ENCODE measurements at places on chromosomes 7 and 10.

DNA sequence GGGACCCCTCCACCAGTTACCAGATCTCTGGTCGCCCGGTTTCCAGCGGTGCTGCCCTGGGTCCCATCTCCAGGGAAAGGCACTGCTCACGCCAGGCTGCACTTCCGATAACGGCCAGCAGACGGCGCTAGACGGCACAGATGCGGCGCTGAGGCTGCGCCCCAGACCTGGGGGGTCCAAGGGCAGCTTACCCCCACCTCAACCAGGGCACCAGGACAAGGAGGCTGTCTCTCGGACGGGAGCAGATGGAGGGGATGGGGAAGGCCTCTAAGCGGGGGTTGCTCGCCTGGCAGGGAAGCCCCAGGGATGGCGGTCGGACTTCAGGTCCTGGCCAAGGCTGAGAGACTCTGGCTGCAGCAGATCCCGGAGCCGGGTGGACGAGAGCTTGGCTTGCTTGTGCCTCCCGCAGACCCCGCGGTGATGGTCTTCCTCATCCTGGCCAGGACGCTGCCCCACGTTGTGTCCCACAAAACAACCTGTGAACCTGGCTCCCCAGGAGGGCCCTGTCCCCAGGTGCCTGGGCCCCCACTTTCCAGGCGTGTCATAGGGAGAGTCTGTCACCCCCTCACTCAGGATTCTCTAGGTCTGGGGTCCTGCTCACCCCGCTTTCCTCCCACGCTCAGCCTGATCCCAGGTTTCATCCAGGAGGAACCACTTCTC, 23.9 kb upstream of the ZNF716 start:
- no peak for DNase-seq

GRCh38 chr10:15433850-15434537, 62.9 kb upstream of the FAM171A1 start:
- peak; percentile 68 for DNase-seq

DNA sequence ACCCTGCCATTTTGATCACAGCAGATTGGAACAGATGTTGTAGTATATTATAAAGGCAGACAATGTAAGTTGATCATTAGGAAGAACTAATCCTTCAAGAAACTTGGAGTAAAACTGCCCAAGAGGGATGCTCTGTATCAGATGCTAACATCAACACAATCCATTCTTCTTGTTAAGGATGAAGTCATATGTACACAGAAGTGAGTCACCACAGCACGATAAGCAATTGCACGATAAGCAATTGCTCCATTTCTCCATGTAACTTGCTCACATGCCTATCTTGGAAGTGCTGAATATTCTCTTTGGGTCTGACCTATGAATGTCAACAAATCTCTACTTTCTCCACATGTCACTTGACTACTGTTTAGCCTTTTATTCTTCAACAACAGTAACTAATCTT, 41.5 kb upstream of the DMTF1 start:
- DNase-seq, result no peak

GRCh38 chr10:96701265-96701664, 19.0 kb downstream of the PIK3AP1 start:
- no peak for DNase-seq

- DNase-seq, result no peak
These were observed 333.8 kb downstream of the CALN1 start for GRCh38 chr7:72078301-72078700.

- no peak for DNase-seq
These were observed 42.3 kb downstream of the UNCX start for GRCh38 chr7:1274876-1275375.

GRCh38 chr7:92622030-92622429, 31.8 kb upstream of the FAM133B start:
- DNase-seq, result no peak

DNA sequence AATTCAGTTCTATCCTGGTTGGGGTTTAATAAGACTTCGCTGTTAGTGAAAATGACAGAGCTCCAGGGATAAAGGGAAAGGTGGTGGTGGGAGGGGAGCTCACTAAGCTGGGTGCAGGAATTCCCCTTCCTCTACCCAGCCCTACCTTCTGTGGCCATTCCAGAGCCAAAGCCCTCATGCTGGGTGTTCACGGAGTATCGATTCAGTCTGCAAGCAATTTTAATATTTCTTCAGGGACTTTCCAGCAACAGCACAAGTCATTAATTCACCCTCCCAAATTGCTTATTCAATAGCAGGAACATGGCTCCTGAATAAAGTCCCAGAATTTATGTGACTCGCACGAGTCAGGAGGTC, 22.0 kb downstream of the PAX2 start:
- no peak for DNase-seq

GRCh38 chr7:78490524-78490923, 692.0 kb downstream of the PHTF2 start:
- DNase-seq, result no peak

DNA sequence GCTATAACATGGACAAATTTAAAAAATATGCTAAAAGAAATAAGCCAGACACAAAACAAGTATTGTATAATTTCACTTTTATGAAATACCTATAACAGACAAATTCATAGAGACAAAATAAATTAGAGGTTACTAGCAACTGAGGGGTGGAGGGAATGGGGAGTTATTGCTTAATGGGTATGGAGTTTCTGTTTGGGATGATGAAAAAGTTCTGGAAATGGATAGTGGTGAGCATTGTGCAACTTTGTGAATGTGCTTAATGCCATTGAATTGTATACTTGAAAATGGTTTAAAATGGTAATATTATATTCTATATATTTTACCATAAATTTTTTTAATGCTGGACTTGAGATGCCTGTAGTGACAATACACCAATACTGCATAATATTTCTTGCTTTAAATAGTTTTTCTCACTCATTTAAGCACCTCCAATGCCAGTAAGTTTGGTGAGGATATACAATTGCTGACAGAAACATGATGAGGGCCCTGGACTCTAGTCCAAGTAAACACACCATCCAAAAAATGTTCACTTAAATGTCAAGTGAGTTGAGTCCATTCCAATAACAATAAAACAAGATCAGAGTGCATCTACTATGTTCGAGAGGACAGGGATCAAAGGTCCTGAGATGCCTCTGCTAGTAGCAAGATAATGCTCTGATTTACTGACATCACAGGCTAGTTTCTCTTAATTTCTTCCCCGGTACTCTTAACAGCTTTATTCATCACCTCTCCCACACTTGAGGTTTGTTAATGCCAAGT, 71.9 kb downstream of the NT5C2 start:
- DNase-seq, result no peak

DNA sequence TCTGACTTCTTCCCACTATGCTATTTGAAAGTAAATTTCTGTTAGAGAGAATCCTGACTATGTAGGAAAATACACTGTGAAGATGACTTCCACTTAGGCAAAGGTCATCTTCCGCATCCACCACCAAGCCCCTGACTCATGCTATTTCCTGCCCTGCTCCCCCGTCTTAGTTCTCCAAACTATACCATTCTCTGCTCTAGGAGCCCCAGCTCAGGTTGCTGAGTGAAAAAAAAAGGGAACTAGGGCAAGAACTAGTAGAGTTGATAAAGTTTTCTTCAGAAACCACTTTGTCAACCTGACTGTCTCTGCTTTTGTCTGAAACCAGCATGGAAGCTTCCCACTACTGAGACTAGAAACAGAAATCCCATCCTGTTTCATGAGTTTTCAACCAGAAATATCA, 96.9 kb downstream of the EVX1 start:
- peak; percentile 16 for DNase-seq

DNA sequence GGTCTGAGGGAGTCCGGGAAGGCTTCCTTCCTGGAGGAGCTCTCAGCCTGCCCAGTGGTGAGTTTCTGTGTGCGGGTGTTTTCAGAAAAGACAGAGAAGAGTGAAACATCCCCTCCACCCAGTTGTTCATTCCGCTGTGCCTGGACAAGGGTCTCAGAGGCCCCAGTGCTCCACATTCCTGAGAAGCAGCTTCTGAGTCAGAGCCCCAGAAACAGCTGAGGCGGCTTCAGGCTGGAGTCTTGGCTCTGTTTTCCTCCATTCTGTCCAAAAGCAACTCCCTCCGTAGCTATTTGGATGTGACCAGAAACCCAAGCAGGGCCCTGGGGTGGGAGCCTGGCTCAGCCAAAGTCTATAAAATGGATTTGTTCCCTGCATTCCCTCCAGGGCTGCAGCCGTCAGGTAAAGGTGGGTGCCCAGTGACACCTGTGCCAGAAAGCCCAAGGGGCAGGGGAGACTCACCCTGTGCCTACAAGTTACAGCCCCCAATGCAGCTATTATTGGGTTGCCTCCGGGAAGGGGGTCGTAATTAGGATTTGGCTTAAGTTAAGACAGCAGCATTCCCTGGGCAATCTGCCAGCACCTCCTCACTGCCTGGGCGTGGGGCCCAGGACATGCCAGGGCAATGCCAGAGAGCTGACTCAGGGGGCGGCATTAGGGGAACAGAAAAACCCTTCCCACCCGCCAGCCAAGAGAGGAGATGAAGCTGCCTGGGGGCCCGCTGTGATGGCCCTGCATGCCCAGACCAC, 13.1 kb upstream of the CAMK2G start:
- peak; percentile 70 for DNase-seq

DNA sequence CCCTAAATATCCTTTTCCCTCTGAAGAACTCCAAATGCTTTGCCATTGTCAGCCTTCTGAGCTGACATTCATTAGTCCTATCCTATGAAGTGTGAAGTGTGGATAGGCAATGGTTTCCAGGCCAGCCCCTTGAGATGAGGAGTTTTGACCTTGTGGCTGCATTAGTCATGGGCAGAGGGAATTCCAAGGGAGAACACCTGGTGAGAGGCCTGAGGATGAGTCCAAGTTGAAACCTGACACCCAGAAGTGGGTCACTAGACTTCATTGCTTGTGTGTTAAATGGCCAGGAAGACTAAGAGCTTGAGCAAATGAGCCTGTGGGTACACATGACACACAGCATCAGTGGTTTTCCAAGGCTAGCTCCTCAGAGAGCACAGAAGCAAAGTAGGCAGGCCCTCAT, 260.8 kb downstream of the SKAP2 start:
- no peak for DNase-seq

GRCh38 chr7:155951554-155952158, 139.4 kb upstream of the SHH start:
- DNase-seq, result peak; percentile 31

GRCh38 chr7:139887992-139888481, 59.0 kb downstream of the TBXAS1 start:
- DNase-seq, result no peak

- no peak for DNase-seq
These were observed 10.0 kb upstream of the TLX1 start for GRCh38 chr10:101120884-101121653.

- no peak for DNase-seq
These were observed 1.4 kb downstream of the TMEM130 start for GRCh38 chr7:98868450-98868849.

- DNase-seq, result no peak
These were observed 293.8 kb downstream of the TCERG1L start for GRCh38 chr10:131017566-131018285.

DNA sequence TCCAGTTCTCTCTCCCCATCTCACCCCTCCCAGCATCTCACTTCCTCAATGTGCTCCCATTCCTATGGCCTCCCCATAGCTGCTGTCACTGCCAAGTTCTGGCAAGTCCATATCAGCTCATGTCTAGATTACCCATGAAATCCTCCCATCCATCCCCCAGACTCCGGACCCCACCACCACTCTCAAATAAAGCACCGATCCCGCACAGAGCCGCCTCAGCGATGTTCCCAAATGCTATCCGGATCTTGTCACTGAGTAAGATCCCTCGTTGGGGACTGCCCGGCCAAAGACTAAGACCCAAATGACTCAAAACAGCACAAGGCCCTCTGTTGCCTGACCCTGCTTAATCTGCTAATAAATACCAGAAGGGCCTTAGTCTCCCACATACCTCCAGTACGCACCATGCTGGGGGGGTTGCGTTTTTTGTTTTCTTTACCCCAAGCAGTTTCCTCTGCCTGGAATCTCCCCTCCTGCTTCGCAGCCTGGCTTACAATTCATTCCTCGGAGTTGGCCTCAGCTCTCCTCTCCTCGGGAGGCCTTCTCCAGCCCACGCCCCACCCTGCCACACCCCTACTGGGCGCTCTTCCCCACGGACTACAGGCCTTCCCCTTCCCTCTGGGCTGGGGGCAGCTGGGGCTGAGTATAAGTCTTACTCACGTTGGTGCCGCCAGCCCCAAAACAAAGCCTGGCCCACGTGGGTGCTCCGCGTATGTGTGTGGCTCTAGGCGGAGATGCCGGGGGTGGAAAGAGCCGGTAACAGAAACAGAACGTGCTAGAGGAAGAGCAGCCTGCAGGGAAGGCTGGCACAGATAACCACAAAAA, 1.8 kb upstream of the DUSP5 start:
- peak; percentile 81 for DNase-seq

DNA sequence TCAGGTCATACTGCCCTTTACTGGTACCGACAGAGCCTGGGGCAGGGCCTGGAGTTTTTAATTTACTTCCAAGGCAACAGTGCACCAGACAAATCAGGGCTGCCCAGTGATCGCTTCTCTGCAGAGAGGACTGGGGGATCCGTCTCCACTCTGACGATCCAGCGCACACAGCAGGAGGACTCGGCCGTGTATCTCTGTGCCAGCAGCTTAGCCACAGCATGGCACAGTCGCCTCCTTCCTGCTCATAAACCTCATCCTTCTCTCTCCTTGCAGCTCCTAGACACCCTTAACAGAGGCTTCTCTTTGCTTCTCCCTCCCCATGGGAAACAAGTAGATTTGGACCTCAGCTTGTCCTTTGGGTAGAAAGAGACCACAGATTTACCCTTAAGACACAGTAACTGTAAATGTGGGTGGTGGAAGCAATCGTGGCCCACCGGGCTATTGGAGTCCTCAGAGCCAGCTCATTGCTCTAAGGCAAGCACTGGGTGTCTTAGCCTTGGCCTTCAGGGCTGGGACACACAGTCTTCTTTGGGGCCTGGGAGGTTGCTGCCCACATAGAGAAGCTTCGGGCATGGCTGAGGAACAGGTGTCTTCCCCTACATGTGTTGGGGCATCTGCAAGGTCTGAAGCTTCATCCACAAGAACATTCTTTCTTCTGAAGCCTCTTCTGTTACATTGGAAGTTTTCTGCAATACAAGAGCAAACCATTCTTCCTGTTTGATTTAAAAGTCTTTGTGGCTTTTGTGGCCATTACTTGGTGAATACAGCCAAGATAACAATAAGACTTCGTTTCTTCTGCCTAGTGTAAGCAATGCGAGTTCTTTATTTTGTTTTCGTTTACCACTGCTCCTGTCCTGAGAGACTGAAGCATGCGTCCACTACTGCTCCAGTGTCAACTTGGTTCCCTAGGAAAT, 95.5 kb upstream of the PRSS58 start:
- no peak for DNase-seq

- peak; percentile 33 for DNase-seq
These were observed 155.6 kb downstream of the PKD1L1 start for GRCh38 chr7:47792521-47793121.

DNA sequence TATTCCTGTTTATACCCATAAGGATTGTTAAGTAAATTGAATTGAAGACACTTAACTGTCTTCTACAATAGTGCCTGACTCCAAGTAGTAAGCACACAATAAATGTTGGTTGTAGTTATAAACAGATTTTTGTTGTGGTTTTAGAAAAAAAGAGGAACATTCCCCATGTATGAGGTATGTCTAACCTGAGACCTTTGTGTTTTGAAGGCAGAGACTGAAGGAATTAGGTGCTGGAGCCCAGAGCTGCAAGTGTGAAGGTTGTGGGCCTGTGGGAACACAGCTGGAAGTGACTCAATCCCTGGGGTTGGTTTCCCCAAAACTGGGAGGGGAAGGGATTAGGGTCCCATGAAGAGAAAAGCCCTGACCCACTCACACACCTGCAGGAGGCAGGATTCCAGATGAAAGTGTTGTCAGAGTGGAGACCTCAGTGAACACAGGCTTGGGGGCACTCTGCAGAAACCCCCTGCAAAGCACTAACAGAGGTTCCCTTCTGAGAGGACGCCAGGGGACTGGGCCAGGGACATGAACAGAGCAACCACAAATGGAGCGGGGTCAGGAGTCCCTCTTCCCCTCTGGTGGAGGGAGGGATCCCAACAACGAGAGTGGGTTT, 265.1 kb upstream of the KLF14 start:
- no peak for DNase-seq
